Fibroblast of skin of left biceps (primary cell): ENCODE measurements at places on chromosomes 11 and 22.

- DNase-seq = no peak
Measured at GRCh38 chr11:95566211-95566610, 223.4 kb downstream of the FAM76B start.

DNA sequence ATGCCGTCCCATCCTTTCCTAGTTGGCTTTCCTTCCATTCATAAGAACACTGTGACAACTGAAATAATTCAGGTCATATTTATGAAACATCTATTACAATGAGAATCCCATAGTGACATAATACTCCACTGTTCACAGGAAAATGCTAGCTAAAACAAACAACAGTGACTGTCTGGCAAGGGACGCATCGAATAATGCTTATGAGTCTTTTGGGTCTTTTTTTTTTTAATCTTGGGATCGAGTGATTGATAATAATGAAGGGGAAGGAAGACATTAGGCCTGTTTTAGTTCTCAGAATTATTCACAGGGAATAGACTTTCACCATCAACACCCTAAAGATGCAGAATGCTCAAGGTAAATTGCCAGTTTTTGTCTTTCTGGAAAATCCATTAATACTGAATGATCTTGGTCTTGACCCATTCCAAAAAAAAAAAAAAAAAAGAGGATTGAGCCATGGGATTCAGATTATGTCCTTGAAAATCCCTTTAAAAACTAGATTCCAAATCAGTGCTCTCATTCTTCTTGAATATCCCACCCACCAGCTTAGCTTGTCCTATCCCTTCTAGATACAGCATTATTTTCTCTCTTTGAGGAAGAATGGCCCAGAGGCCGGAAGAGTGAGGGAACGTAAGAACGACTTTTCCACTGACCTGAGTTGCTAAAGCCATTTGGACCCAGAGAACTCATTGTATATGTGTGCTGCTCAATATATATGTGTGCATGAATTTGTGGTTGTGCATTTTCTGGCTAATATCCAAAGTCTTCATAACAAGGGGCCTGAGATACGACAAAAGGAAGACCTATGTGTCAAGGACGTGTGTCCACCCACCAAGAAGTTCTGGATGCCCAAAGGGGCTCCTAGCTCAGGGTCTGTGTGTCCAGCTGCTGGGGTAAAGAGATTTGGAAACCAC is 35.2 kb upstream of the CREB3L1 start:
- no peak for DNase-seq

GRCh38 chr22:38164551-38164918 is 17.1 kb downstream of the PLA2G6 start:
- no peak for DNase-seq

GRCh38 chr11:8098879-8099278 is 17.9 kb downstream of the TUB start:
- no peak for DNase-seq

DNA sequence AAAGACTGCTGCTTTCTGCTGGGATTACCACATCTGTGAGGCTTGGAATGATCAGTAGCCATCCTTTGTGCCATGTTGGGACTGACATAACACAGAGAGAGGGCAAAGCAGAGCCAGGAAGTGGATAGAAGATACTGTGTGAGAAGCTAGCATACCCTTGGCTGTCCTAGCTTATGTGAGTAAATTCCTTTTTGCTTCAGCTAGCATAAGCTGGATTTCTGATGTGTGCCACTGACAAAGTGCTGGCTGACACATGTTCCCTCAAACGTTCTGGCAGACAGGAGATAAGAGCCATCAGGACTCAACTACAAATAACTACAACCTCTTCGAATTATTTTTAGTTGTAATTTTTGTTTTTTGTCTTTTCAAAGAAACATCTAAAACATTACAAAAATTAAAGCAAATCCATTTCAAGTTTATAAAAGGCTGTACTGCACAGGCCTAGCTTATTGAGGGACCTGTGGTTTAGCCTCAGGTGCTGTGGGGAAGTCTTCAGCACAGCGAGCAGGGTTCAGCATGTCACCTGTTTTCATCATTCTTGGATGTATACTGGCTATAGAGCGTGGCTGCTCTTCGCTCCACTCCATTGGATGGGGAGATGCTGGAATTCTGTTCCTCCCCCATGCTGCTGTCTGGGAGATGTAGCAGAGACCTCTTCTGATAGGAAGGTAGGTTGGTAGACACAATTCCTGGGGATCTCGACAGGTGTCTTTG is 120.9 kb downstream of the SWAP70 start:
- no peak for DNase-seq

DNA sequence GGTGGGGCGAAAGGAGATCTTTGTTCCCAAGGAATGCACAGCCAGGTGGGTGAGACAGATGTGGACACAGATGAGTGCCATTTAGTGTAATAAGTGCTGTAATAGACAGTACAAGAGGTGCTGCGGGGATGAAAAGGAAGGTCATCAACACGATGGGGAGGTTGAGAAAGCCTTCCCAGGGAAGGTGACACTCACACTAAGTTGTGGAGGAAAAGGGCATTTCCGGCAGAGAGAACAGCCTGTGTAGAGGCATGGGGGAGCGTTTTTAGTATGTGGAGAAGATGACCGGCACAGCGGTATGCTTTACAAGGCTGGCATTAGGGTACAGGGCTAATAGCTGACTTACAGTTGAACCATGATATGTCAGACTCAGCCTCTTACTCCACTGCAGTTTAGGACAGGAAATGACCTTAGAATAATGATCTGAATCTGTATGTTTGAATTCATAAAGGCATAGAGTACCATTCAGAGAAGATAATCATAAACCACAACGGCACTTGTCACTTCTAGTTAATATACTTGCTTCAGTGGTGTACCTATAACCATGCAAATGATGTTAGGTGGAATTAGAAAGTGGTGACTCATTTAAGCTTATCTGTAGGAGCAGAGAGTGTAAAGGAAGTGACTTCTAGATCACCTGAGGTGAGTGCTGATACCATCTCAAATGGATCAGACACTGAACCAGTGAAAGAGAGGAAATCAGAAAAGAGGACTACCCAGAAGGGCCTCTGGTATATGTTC is 60.6 kb downstream of the FAM83F start:
- DNase-seq = no peak

DNA sequence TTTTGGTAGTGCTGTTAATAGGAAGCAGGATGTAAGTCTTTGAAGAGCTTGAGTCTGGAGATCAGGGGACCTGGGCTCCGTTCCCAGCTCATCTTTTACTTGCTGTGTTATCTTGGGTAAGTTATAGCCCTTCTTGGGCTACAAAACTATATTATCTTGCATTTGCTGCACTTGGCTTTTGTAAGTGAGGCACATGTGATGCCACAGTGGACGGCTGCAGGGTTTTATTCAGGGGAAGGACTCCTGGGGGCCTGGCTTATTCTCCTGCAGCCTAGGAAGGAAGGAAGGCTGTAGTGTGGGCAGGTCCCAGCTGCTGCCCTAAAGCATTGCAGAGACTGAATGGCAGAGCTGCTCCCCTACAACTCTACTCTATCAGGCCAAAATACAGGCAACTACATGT is 6.4 kb downstream of the CD82 start:
- no peak for DNase-seq

DNA sequence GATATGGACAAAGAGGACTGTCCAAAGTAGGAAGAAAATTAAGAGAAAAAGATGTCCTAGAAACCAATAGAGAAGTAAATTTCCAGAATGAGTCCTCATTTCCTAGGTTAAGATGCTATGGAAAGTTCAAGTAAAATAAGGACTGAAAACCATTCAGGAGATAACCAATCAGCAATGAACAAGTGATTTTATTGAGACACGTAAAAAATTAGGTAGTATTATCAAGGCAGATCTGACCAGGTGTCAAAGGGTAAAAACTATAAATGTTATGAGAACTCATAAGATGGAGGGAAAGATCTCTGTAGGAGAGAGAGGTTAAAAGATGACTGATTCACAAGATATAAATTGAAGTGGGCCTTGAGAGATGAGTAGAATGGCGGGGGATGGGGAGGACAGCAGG is 50.2 kb downstream of the SPATA19 start:
- no peak for DNase-seq

- DNase-seq = no peak
Measured at GRCh38 chr11:61912530-61912898, 4.9 kb downstream of the RAB3IL1 start.

DNA sequence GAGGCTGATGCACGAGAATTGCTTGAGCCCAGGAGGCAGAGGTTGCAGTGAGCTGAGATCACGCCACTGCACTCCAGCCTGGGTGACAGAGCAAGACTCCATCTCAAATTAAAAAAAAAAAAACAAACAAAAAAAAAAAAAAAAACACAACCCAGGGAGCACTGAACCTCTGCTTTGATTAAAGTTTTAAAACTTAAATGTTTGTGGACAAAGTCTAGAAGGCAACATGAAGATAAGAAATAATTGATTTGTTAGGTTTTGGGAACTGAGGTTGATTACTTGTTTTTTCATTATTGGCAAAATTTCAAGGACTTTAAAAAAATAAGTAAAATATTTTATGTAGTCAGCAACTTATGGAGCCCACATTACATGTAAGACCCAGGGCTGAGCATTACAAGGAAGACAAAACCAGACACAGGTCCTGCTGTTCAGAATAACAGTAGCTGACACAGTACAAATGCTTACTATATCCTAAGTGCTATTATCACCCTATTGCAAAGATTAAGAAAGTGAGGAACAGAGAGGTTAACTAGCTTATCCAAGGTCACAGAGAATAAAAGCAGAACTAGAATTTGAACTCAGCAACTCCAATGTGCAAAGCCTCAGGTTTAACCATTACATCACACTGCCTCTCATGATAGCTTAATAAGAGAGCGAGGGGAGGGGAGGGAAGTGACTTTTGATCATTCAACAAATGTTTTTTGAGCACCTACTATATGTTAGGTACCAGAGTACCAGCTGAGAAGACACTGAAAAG is 2.3 kb upstream of the CRY2 start:
- no peak for DNase-seq

DNA sequence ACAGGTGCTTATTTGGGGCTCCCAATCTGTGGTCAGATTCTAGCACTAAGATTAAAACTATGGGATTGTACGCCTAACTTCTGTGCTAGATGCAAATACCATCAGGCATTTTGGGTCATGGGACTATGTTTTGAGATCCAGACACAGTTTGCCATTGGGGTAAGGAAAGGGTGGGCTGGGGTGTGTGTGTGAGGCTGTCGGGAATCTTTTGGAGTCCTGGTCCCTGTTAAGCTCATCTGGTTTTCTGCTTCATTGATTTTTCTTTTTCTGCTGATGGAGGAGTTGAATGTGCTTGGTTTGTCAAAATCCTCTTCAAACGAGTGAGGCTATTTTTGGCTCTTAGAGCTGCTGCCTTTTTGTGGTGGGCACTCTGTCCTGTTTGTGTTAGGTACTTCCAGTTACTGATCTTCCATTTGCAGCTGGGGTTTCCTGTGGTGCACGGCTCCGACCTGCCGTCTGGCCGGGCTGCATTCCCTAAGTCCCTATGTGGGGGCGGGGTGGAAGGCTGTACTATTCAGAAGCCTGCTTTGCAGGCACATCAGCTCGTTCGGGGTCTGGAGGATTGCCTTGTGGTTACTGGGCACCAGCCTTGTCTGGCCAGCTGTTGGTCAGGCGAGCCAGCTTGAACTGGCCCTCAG is 2.9 kb downstream of the BCR start:
- DNase-seq = no peak

DNA sequence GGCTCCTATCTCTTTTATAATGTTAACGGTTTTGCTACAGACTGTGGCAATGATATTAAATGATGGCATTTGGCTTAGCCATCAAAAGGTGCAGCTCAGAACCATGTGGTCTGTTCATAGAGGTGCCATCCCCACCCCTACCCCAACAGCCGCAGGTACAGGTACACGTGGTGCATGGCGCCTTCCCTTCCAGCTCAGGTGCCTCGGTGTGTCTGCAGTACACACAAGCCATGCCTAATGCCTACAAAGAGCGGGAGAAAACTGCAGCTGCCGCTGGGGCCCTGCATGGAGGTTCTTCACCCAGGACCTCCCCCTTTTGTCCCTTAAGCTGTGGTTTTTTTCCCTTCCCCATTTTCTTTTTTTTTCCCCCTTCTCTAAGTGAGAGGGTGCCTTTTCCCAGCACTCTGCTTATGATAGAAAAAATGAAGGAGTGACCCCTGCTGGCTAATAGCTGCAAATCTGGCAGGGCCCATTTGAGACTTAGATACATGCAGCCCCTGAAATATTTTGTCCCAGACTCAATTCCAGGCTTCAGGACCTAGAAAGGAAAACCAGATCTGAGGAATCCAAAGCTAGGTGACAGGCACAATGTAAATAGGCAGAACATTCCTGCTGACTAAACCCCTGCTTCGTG is 6.5 kb downstream of the OR52M1 start:
- no peak for DNase-seq

GRCh38 chr11:110613197-110613918 is 98.9 kb downstream of the ARHGAP20 start:
- no peak for DNase-seq

GRCh38 chr11:75582895-75583717 is 21.1 kb downstream of the SERPINH1 start:
- DNase-seq = no peak

- DNase-seq = no peak
Measured at GRCh38 chr11:91312541-91312940, 912.1 kb upstream of the FAT3 start.

- DNase-seq = no peak
Measured at GRCh38 chr11:96152623-96153022, 190.4 kb downstream of the MAML2 start.

DNA sequence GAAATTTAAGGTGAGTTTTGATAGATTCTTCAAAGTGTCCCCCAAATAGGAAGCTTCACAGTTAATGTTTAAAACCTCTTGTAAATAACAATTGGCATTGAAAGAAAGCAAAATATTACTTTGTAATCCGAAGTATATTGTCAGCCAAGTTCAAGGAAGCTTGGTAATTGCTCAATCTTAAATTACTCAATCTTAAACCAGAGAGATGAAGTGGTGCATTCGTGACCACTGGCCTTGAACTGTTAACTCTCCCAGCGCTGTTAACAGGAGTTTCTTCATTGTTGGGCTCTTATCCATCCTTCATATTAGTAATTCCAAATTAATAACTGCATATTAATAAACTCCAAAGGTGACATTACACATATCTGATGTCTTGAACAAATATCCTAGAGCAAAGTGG is 20.6 kb upstream of the FDX1 start:
- no peak for DNase-seq

DNA sequence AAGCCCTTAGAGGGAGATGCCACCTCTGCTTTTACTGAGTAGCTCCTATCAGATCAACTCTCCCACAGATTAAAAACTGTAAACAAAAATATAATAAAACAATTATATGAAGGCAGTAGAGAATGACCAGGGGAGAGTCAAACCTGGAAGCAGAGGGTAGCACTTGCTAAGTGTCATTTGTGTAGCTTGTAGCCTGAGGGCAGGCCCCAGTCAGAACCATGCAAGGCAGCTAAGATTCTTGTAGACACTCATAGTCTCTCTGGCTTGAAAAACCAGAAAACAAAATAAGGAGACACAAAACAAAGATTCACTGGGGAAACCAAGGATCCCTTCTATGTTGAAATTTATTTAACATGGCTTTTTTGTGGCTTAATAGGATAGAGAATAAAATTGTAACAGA is 110.4 kb downstream of the WNT11 start:
- DNase-seq = no peak
